ENCODE measurements at places on chromosomes 1 and 21.

DNA sequence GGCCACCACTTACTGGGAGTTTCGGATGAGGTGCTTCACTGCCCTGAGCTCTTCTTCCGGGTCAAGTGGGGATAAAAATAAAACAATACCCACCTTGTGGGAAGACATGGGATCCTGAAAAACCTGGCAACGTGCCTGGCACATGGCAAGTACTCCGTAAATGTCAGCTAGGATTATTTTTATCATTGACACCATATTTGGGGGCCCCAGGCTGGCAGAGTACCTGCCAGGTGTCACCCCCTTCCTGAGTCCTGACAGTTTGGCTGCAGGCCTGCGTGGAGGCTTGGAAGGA, 9.2 kb upstream of the EPHA2 start:
- DNase-seq = no peak

DNA sequence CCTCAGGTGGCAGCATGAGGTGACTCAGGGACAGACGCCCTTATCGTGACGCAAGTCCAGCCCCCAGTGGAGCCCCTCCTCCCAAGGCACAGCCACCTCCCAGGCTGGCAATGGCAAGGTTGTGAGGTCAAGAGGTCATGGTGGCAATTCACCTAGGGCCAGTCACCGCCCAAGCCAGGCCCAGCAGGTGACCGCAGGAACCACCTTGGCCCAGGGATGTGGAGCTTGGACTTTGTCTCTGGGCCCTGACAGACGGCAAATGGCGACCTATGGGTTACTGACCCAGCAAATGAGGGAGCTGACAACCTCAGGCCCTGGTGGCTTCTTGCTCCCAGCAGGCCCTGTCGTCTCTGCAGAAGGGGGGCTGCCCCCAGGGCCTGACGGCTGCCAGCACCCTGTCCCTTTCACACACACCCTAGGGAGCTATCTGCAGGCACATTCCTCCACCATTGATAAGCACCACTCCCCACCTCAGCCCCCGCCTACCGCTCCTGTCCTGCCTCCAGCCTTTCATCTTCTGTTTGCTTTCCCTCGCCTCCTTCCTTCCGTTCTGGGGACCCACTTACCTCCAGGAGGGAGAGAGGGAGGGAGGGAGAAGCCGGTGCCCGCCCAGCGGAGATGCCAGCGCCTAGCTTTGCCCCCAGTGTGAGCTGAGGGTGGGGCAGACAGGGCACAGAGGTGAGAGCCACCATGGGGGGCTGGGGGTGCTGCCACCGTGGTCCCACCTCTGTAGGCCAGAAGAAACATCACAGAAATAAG, 12.1 kb downstream of the EPHA2 start:
- no peak for DNase-seq

DNA sequence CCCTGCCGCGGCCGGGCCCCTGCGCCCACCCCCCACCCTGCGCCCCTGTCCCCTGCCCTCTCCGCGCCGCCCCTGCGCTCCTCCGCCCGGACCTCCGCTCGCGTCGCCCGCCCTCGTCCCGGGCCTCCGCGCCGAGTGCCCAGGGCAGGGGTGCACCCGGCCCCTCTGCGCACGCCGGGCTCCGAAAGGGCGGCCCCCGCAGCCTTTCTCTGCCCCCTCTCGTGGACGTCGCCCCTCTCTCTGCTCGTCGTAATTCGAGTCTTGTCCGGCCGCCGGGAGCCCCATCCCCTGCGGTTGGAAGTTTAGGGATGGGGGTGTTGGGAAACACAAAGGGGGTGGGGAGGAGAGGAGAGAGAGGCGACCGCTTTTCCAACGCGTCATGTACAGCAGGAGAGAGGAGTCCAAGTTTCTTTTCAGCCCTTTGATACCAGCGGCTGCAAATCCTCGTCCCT, 407 bp downstream of the GALNT2 start:
- DNase-seq = no peak

DNA sequence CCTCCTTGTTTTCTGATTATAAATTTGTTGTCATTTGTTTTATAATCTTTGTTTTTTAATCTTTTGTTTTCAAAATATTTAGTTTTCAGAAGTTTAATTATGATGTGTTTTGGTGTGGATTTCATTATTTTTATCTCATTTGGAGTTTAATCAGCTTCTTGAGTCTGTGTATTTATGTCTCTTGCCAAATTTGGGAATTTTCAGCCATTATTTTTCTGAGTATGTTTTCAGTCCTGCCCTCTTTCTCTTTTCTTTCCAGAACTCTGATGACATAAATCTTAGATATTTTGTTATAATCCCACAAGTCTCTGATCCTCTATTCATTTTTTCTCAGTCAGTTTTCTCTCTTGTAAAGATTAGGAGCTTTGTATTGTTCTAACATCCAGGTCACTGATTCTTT, 89.8 kb downstream of the RHOU start:
- DNase-seq = no peak

- no peak for DNase-seq
Measured at GRCh38 chr1:210434223-210434622, 105.5 kb downstream of the HHAT start.

DNA sequence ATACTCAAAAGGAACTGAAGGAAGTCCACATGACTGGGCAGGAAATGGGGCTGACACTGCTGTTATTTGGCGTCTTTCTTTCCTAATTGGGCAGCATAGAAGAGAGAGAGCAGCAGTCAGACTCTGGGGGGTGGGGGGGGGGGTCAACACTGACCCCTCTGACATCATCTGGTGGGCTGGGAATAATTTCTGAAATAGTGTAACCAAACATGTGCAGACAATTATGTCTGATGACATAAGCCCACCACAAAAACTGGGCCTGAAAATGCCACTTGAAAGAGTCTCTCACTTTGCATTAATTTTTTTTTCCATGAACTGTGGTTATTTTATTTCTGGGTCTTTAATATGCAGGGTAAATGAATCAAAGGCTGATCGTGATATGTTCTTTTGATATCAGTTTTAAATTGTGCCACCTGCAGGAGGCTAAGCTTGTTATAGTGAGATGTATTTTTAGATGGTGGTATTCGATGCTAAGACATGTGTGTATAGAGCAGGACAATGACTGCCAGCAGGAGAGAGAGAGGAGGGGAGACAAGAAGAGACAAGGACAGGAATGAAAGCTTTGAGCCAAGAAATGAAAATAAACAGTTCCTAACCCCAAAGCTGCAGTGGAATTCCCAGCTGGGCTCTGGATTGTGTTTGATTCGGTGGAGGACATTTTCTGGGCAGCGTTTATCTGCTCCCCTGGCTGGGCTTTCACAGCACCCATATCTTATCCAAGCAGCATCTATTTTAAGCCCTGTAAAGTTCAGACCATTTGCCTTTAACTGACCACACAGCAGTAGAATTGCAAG, 264.7 kb downstream of the PBX1 start:
- DNase-seq = no peak

GRCh38 chr1:3312310-3312897, 142.1 kb upstream of the ARHGEF16 start:
- DNase-seq = no peak

GRCh38 chr1:204647114-204647804, 38.3 kb downstream of the LRRN2 start:
- DNase-seq = no peak

- no peak for DNase-seq
Measured at GRCh38 chr1:28143496-28144202, 32.8 kb downstream of the PTAFR start.

GRCh38 chr1:202661136-202661845, 49.0 kb downstream of the SYT2 start:
- DNase-seq = no peak

DNA sequence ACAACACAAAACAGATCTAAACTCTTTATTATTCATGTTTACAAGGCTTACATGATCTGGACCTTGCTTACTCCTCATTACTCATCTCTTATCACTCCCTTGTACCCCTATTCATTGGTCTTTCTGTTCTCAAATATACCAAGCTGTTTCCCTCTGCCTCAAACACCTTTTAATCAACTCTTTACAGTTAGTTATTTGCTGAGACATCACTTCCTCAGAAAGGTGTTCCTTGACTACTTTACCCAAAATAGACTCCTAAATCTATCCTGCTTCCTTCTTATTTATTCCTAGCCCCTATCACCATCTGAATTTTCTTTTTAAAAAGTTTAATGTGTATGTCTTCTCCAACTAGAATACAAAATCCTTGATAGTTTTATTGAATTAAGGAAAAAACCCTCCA, 100.6 kb upstream of the SLFNL1 start:
- no peak for DNase-seq

- no peak for DNase-seq
Measured at GRCh38 chr1:222284466-222284865, 263.4 kb downstream of the HHIPL2 start.

- DNase-seq = no peak
Measured at GRCh38 chr1:227764019-227764391, 28.8 kb downstream of the SNAP47 start.

DNA sequence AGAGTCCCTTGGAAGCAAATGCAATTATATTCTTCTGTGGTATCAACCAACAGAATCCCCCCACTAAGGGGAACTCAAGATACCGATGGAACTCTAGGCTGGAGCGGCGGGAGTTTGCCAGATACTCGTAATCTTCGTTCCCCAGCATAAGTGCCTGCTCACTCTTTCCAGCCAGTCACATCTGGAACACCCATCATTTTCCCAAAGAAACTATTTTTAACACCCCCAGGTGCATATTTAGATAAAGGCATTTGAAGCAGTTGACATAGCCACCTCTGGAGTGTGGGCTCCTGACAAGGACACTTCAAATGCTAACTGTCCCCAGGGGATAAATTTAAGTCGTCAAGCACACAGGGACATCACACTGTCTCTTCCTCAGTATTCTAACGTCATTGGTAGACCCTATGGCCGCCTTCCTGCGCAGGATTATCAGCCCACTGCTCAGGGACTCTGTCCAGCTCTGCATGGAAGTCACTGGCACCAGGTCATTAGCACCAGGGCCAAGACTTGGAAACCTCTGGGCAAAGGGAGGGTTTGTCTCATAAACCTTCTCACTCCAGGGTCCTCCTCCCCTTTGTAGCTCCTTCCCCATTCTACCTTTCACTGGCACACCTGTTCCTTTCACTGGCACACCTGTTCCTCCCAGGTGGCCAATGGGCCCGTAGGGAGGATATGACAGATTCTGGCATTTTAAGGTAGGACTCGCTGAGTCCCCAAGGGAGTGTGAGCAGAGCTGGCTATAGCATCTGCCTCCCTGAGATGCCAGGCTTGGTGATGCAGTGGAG, 48.8 kb downstream of the H3-3A start:
- no peak for DNase-seq

DNA sequence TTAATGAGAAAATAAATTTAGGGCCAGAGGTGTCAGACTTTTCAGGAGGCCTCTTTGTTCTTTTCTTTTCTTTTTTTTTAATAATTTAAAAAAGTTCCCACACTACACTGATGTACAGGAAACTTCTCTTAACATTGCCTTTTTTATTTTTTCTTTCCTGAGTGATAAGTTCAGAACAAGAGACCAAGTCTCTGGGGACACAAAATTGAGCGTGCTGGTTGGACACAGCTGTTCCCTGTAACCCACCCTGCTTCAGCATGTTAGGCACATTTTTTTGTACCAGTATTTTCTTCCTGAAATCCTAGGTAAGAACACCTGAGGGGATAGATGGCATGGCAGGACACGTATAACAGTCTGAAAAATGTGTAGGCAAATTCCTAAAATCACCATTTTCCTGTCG, 50.1 kb downstream of the PBX1 start:
- no peak for DNase-seq

DNA sequence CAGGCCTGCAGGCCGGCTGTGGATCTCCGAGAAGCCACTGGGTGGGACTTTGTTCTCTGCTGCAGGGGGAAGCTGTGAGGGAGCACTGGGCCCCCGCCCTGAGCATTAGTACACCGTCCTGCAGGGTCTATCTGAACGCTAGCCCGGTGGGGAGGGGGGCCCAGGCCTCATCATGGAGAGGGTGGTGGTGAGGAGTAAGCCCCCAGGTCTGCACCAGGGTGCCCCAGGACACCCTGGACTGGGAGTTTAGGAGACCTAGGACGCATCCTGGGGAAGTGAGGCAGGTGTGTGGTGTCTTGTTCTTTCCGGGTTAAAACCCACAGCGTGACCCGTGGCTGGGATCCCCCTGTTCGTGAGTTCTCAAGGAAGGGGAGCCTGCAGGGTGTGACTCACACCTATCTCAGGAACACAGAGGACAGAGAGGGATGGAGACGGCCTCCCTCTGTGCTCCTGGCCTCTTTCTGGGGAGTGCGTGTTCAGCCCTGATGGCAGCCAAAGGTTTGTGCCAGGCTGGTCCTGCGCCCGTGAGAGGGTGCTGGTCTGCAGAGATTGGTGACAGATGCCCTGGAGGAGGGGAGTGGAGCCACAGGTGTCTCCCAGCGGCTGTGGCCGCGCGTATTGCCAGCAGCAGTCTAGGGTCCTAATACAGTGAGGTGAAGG, 44.8 kb downstream of the AGPAT3 start:
- no peak for DNase-seq

GRCh38 chr1:23809751-23810171, 9.2 kb upstream of the GALE start:
- DNase-seq = no peak

DNA sequence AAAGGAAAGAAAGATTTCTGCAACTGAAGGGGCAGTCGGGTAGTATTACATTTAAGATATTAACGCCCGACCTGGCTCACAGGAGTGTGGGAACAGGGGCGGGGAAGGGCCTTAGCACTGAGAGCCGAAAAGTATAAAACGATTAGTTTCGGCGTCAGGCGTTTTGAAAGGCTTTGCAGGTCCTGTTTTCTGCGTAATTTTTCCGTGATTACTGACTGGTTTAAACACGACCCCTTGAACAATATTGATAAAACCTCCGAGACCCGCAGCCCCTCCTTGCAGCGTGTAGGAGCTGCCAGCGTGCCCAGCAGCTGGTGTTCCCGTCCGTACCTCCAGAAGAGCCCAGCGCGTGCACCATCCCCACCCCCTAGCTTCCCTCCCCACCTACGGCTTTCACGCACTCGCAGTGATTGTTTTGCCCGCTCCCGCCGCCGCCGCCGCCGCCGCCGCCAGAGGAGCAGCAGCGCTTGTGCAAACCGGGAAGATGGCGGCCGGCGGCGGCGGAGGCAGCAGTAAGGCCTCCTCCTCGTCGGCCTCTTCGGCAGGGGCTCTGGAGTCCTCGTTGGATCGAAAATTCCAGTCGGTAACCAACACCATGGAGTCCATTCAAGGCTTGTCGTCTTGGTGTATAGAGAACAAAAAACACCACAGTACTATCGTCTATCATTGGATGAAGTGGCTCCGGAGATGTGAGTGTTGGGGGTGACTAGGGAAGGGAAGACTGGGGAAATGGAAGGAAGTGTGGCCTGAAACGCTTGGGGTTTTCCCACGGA, 470 bp downstream of the RPRD2 start:
- peak; percentile 93 for DNase-seq

DNA sequence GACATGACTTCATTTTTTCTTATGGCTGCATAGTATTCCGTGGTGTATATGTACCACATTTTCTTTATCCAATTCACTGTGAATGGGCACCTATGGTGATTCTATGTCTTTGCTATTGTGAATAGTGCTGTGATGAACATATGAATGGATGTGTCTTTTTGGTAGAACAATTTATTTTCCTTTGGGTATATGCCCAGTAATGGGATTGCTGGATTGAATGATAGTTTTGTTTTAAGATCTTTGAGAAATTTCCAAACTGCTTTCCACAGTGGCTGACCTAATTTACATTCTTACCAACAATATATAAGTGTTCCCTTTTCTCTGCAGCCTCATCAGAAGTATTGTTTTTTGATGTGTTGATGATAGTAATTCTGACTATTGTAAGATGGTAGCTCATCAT, 361.7 kb upstream of the SGIP1 start:
- no peak for DNase-seq

- DNase-seq = no peak
Measured at GRCh38 chr21:45976701-45977311, 4.8 kb upstream of the COL6A1 start.

Data from esophagus muscularis mucosa (tissue), 4 donors.